ENCODE measurements at places on chromosomes 3 and 15.

GRCh38 chr3:127865941-127866340, 43.6 kb upstream of the MGLL start:
- no peak for DNase-seq

DNA sequence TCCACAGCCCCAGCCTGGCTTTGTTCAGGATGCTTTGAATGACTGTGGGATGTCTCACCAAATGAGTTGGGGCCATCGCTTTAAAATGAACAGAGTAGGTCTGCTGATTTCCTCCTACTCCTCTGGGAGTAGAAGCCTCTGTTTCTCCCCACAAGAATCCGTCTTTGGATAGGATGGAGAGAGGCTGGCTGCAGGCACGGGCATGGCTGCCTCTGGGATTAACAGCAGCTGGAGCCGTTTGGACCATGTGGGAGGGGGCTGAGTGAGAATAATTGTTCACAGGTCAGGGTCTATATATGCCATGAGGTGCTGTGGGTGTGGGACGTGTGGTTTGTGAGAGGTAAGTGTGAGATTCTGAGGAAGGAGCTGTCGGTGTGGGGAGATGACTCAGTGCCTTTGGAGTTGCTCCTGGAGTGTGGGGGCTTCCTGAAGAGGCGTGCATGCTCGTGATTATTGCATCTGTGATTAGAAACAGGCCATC, 48.0 kb upstream of the APEH start:
- DNase-seq, result no peak

DNA sequence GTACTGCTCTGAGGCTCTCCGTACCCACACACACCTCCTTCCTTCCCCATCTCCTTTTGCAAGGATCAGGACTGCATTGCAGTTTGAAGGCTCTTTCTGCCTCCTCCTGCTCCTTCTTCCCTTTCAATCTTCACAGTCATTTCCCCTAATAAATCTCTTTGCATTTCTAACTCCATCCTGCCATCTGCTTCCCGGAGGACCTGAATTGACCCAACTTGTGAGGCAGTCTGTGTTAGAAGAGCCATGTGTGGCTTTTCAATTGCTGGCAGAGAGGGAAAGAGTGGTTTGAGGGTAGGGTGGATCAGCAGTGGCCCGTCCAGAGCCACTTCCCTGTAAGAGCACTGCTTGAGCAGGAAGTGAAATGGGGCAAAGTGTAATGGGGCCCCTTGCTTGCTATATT, 35.8 kb downstream of the ANAPC13 start:
- no peak for DNase-seq

GRCh38 chr15:95522533-95522932, 808.0 kb upstream of the NR2F2 start:
- DNase-seq, result no peak

- DNase-seq, result no peak
These were observed 4.2 kb upstream of the WNT5A start for GRCh38 chr3:55491296-55491816.

- DNase-seq, result no peak
These were observed 70.9 kb downstream of the IMPG2 start for GRCh38 chr3:101249522-101249921.

DNA sequence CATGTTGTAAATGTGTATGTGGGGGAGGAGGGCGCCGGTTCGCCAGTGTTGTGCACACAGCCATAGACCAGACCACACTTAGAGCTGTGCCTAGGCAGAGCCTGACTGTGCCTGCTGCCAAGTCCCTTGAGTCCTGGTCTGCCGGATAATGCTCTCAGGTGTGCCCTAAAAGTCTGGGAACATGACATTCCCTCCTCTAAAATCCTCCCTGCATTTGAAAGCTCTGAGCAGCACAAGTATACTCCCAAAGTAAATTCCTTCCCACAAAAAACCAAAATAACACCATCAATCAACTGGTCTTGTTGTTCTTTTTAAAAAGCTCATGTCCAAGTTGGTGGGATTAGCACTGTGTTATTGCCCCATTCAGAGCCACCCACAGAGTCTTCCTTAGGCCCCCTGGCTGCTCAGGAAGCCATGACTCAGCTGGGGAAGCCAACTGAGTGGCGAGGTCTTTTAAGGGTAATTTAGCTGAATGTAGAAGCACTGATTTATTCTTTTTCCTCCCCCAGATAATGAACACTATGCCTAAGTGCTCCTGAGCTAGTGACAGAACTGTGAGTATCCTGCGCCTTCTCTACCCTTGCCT, 147.8 kb upstream of the MCTP2 start:
- no peak for DNase-seq
